ENCODE measurements at places on chromosomes 3 and 15. TPM values are rescaled to one million over a fixed set of nuclear protein-coding genes. Genes with fewer than 3 reads are reported as not detected.

DNA sequence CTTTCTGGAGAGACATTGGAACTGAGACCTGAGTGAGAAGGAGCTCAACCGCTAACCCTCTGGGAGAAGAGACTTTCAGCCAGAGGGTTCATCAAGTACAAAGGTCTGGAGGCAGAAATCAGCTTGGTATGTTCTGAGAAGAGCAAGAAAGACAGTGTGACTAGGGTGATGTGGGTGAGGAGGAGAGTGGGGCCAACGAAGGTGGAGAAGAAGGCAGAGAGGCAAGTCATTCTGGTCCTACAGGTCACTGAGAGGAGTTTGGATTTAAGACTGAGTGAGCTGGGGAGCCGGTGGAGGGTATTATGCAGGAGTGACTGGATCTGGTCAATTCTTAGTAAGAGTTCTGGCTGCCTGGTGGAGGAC is 12.2 kb downstream of the XIRP1 start:
- no peak for DNase-seq

DNA sequence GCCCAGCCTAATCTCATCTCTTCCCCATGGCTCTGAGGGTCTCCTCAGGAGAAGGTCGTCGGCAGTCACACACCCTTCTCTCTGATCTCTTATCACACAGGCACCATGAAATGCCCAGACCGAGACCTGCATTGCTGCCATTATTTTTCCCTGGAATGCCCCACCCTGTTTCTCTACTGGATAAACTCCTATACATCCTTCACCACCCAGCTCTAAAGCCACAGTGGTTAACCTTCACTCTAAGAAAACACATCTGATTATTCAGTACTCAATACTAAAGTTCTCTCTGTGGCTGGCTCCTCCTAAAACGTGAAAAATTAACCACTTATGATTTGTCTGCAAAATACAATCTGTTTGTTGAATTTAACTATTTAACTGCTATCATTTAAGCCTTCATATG is 43.3 kb downstream of the RORA start:
- DNase-seq = no peak

DNA sequence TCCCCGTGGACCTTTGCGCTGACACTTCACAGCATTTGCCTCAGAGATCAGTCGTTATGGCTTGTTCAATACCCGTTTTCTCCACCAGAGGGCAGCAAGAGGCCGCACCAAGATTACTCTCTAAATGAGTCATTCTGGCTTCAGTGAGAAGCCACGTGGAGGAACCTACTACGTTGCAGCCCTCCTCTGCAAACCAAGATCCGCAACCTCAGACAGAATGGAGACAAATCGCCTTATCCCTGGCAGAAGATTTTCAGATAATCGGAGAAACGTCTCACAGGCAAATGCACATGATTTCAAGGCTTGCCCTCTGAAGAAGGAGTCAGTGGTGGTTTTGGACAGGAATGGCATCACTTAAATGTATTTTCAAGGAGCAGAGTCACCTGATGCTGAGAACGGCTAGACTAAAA is 60.5 kb downstream of the GTPBP8 start:
- DNase-seq = peak; percentile 88

DNA sequence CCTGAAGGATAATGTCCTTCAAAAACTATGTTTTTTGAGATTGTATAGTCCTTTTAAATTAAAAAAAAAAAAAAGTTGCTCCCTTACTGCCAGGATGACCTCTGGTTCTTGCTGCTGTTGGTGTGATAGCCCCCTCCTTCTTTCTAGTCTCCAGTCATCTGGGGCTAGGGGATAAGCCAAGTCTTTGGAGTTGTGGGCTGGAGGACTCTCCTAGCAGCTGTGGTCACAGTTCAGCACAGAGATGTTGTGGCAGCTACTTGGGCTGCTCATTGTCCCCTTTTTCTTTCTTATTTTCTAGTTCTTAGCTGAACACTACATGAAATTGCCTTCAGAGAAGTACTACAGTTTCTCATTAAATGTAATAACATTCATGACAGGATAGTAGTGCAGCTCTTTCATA is 39.2 kb upstream of the APH1B start:
- DNase-seq = no peak

The SUSD5 gene
- 0.30 TPM for total RNA-seq

The ENTPD3 gene
- total RNA-seq = not detected

- DNase-seq = no peak
Observed at GRCh38 chr3:59540241-59540640, 490.4 kb upstream of the CFAP20DC start.

DNA sequence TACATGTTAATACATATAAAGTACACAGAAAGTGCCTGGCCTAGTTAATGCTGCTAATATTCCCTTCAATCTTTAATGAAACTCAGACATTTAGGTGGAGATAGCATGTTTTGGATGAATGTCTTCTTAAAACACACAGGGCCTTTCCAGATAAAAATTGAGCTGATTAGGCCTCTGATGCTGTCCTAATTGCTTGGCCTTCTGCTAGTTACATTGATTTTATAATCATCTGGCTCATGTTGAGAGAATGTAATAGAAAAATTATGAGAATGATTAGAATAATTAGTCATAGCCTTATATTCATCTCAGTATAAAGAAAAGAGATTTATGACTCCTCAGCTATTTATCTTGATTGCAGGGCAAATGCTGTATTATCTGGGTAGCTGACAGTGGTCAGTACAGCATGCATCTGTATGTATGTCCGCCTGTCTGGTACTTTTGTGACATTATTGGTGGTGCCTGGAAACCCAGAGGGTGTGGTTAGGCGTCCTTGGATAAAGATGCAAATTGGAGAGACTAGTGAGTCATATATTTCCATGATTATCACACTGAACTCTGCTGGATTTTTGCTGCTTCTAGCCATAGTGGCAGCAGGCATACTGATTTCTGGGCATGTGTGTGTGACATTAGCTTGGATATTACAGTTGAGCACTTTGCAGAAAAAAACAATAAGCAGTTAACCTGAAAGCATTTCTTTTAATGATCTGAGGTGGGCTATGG is 120.8 kb downstream of the FEZF2 start:
- DNase-seq = no peak

DNA sequence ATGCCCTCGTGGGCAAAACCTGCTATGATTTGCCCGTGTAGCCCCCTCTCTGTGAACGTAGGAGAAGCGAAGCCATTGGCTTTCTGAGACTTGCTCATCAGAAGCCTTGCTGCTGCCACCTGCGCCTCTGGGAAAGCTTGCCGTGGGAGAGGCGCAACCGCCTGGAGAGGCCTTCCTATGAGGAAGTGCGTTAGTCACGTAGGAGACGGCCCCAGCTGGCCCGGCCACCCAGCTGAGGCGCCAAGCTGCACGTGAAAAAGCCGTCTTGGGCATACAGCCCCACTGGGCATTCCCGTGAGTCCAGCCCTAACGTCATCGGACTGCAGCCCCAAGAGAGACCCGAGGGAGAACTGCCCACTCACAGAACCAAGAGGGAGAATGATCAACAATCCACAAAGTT is 49.1 kb upstream of the TJP1 start:
- no peak for DNase-seq

The ANKRD34C gene
- not detected for total RNA-seq

DNA sequence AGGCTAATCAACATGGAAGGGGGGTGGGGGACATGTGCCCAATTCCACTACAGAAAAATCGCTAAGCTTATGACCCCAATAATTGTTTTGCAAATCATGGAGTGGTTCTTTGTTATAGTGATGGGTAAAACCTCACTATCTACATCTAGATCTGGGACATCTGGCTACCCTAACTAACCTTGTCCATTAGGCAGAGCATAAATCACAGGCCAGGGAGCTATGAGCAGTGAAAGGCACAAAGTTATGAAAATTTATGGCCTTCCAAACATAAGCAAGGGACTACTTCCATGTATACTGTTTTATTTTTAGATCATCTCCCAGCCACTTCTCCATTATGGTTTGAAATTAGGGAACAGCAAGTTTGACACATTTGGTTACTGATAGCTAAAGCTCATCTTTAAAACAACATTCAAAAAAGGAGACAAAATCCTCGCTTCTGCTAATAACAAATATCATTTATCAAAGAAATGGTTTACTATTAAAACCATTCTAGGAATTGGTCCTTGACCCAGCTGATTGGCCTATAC is 78.3 kb downstream of the RSL24D1 start:
- no peak for DNase-seq

DNA sequence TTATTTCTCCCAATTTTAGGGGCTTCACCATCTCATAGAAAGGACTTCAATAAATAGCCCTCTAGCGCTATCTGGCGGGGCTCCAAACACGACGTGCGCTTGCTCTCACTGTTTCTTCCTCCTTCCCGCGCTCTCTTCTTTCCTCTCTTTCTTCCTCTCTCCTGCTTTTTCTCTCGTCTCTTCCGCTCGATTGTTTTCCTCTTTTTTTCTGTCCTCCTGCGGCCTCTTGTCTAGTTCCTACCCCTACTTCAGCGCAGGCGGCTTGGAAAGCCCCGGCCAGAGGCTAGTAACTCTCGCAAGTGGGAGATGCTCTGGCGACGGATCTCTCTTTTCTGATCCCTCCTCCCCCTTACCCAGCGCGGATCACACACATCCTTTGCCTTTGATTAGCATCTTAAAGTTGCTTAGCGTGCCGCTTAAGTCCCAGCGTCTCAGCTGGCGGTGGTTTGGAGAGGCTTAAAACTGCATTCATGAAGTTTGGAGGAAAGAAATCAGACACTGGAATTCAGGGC is 6.2 kb upstream of the MEIS2 start:
- peak; percentile 15 for DNase-seq

GRCh38 chr3:159837725-159838124 is 150.9 kb upstream of the IL12A start:
- DNase-seq = no peak

The TICRR gene
- not detected for total RNA-seq

DNA sequence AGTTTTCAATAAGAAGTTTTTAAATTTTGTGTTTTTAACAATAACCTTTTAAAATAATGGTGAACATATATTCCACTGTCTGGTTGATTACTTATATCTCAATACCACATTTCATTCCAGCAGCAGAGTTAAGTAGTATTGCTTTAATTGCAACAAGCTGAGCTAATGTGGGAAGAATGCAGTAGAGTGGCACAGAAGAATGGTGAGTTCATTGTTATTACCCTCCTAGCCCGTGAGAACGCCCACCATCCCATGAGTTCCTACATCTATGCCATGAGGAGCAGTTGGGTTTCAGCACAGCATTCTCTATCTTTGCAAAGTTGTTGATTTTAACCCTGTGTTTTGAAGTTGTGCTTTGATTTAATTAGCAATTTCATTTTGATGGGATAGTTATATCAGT is 17.8 kb upstream of the NR2E3 start:
- no peak for DNase-seq

DNA sequence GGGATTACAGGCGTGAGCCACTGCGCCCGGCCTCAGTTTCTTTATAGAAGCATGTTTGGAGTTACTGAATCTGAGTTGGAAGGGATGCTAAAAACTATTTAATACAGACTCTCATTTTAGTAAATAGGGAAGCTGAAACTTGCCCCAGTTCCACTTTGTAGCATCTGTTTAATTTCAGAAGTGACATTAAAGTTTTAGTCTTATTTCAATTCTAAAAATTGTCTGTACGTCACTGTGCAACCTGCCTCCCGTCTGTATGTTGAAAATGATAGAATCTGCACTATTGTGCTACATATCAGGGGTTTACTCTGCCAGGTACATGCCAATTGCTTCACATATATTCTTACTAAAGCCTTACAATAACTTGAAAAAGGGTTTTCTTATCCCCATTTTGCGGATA is 15.3 kb downstream of the CNOT10 start:
- DNase-seq = no peak

DNA sequence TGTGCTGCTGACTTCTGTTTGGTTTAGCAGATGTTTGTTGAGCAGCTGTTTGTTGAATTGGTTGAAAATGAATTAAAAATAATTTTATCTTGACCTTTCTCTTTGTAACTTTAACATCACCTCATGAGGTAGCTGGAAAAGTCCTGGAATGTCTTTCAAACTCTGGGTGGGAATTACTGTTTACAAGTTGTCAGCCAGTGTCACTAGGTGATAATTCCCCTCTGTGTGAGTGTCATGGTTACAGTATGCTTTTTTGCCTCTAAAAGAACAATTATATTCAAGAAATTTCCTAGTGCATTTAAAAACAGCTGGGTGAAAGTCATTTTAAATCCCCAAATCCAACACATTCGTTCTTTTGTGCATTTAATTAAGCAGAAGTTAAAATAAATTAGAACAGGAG is 113.2 kb downstream of the PTPRG start:
- DNase-seq = no peak

DNA sequence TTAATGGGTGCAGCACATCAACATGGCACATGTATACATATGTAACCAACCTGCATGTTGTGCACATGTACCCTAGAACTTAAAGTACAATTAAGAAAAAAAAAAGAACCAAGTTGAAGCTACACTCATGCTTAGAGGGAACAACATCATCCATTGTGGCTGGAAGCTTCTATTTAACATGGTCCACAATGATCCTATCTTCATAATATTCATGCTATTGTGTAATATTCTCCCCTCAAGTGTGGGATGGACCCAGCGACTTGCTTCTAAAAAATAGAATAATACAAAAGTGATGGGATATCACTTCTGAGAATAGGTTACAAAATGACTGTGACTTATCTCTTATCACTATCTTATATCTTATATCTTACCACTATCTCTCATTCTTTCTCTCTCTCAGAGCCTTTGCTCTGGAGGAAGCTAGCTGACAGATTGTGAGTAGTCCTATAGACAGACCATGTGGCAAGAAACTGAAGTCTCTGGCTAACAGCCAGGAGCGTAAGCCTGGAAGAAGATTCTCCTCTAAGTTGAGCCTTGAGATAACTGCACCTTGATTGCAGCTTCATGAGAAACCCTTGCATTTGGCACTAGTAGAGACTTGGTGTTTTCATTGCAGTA is 198.5 kb upstream of the MRPL3 start:
- no peak for DNase-seq

- DNase-seq = no peak
Observed at GRCh38 chr3:123632161-123632655, 47.4 kb upstream of the HACD2 start.

The ADIPOQ gene
- total RNA-seq = not detected

Measured in B cell (primary cell).